ENCODE measurements at places on chromosomes 11 and 22.

DNA sequence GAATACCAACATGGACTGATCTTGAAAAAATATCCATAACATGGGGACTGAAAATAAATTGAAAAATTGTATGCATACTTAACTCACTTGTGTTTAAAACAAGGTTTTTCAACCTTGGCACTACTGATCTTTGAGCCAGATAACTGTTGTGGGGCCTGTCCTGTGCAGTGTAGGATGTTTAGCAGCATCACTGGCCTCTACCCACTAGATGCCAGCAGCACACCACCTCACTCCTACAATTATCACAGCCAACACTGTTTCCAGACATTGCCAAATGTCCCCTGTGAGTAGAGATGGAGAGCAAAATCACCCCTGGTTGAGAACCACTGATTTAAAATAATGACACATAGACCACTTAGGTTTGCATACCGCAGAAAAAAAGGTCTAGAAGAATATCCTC lies 45.0 kb upstream of the SLC1A2 start:
- no peak for DNase-seq

DNA sequence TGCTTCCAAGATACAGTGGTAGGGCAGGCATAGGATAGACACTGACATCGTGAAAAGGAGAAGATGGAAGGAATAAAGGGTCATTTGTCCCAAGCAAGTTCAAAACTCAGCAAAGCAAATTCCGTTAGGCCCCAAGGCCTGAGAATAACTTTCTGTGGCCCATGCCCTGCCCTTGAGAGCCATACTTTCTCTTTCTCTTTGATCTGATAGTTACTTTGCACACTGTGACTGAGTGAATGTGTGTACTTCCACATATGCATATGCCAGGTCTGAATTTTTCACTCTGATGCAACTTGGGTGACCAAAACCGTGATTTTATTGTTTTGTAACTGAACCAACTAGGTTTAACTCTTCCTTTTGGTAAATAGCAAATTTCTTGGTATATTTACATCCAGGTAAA lies 371.5 kb downstream of the RAB38 start:
- DNase-seq = no peak

DNA sequence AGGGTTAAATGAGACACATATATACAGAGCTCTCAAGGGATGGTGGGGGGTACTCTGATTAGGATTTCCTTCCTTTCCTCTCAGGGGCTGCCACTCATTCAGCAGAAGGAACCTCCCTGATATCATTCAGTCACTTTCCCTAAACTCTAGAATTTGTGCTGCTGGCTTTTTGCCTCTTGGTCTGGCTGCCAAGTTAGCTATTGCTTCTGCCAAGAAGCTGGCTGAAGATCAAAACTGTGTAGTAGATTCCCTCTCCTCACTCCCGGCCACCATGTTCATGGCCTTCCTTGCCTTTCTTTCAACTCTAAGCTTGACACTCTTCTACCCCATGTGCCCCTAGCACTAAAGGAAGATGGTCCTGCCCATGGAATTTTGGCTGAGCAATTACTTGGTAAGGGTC lies 18.7 kb downstream of the SLC6A5 start:
- DNase-seq = no peak

DNA sequence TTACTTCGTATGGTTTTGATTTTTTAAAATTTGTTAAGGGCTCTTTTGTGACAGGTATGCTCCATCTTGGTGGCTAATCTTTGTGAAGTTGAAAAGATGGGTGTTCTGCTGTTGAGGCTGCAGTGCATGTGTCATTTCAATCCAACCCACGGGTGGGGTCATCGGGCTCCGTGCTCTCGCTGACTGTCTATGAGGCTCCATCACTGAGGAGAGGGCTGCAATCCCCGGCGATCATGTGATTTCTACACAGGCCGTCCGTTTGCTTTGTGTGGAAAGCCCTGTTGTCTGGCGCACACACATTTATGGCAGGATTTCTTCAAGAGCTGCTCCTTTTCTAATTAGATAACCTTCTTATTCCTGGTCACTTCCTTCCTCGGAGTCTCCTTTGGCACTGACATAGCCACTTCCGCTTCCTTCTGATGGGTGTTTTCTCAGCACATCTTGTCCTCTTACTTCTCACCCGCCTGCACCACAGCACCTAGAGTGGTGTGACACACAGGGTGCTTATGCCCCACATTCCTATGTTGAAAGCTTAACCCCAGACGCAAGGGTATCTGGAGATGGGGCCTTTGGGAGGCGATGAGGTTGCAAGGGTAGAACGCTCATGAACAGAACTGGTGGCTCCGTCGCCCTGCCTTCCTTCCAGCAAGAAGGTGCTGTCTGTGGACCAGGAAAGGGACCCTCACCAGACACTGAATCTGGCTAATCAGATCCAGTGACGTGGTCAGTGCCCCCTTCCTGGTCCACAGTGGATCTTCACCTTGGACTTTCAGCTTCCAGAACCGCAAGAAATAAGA lies 9.4 kb downstream of the MOB2 start:
- no peak for DNase-seq

DNA sequence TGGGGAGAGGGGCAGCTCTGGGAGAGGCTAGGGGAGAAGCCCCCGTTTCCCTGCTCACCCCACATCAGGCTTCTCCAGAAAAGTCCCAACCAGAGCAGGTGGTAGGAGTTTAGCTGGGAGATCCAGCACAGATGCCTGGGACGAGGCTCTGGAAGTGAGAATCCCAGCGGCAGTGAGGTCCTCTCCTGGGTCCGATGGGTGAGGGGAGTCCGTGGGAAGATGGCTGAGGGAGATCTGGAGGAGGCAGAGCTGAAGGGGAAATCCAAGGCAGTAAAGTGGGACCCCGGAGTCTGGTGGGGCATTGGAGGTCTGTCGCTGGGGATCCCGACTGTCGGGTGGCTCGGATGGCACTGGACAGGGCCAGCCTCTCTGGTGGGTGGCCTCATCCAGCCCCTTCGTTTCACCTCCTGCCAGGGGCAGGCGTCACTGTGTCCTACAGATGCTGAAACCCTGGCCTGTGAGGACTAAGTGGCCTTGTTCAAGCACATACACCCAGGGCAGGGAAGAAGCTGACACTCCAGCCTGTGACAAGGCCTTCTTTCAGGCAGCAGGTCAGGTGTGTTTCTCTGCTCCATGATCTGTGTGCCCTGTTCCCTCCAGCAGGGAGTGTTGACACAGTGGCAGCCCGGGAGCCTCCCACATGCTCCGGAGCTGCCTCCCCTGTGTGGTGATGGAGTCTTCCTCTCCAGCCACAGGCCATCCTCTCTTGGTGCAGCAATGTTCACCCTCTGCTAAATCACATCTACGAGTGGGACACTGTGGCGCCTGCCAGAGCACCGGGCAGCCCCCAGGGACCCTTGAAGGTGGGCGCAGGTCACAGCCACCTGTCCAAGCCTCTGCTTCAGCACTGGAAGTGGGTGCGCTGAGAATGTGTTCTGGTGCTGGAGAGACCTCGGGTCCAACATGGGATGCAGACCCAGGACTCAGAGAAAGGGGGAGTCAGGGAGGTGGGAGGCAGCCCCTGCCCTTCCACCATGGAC lies 850.8 kb downstream of the BRD1 start:
- DNase-seq = no peak

GRCh38 chr11:103898065-103898464 lies 138.4 kb upstream of the DDI1 start:
- DNase-seq = no peak

DNA sequence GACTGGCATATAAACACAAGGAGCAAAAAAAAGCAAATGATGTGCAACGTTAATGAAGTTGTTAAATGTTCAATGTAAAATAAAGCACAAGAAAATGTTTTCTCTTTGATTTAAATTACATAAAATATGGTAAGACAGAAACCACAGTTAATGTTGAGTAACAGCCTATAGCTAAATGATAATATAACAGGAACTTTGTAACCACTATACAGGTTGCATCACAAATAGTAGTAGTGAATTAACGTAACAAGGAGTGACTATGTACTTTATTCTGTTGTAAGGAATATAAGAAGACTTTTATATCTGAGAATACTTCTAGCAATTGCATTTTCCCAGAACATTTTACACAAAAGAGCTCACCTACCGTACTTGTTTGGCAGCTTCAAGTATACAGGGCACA lies 16.9 kb downstream of the SAAL1 start:
- DNase-seq = no peak

GRCh38 chr11:33172345-33172744 lies 11.1 kb upstream of the CSTF3 start:
- no peak for DNase-seq

DNA sequence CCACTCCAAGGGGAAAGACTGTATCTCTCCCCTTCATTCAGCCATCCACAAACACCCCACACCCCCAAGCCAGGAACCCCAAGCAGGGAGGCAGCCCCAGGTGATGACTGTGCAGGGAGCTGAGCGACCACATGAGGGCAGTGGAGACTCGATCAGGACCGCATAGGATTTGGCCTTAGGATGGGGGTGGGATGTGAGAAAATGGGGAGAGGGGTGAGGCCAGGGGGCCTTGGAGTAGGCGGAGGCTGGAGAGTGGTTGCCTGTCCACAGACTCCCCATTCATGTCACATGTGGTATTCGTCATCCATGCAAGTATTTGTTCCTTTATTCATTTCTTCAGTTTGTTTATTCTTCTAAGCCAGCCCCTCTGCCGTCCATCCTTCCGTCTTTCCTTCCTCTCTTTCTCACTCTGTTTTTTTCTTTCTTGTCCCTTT lies 2.7 kb upstream of the RHOD start:
- no peak for DNase-seq

DNA sequence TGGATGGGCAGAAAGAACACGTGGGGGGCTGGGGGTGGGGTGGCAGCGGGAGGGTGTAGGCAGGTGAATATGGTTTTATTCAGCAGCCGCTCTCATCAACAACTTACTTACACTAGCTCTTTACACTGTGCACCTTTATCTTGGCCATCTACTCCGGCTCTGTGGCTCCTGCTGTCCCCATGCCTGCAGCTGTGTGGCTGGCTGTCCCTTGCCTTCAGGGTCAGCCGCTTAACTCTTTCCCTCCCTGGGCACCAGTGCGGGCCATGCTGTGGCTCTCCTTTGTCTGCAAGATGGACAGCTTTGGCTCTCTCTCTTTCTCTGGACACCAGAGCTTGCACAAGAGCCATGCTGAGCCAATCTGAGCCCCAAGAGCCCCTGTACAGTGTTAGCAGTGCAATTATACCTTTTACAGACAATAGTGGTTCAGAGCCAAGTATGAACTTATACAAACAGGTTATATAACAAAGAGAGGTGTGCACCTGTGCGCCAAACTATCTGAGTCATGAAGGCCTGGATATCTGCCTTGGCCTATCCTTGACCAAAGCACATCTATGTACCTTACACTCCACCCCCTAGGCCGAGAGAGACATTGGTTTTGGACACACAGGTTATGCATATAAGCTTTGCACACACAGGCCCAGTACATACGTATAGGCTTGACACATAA lies 94.3 kb upstream of the CTSC start:
- DNase-seq = no peak

GRCh38 chr11:12218909-12219308 lies 108.5 kb downstream of the MICAL2 start:
- no peak for DNase-seq

DNA sequence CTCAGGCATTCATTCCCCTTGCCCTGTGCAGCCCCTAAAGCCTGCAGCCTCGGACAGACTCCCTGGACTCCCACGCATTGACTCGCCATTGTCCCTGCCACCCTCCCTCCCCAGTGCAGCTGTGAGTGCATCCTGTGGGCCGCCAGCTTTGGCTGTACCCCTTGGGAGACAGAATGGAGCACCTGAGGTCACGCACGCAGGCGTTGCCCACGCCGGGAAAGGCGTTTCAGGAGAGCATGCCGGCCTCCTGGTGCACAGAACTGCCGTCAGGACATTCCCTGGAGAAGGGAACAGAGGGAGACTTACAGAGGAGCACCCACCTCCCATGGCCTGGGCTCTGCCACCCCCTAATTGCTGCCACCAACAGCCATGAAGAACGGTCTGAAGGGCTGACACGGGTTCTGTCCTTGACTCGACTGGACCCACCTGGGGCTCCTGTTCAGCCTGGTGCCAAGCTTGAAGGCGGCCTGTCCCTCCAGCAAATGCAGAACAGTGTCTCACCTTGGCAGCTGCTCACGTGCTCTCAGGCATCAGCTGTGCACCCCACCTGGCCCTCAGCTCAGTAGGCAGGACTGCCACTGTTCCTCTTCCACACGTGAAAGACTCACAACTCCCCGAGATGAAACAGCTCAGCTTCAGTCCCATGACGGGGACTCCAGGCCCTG lies 503.8 kb downstream of the BRD1 start:
- DNase-seq = no peak

DNA sequence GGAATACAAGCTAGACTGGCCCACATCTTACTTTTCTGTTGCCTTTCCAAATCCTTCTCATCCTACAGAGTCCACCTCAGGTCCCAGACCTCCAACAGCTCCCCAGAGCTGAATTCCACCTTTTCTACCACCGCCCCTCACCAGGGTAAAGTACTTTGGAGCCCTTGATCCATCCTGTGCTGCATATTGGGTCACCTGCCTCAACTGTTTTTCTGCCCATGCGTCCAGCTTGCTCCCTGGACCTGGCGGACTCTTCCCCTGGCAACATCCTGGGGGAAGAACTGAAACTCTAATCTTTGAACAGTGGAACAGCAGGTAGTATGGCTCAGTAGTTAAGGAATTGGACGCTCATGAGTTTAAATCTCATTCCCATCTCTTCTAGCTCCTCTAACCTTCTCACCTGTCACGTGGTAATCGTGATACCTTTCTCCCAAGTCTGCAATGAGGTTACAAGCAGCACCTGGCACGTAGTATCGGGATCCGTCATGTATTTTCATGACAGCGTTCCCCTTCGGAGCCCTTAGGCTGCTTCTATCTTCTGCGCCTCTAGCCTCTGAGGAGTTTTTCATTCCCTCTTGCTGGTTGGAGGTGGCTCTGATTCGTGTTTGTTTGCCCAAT lies 98.1 kb downstream of the CEP164 start:
- no peak for DNase-seq

DNA sequence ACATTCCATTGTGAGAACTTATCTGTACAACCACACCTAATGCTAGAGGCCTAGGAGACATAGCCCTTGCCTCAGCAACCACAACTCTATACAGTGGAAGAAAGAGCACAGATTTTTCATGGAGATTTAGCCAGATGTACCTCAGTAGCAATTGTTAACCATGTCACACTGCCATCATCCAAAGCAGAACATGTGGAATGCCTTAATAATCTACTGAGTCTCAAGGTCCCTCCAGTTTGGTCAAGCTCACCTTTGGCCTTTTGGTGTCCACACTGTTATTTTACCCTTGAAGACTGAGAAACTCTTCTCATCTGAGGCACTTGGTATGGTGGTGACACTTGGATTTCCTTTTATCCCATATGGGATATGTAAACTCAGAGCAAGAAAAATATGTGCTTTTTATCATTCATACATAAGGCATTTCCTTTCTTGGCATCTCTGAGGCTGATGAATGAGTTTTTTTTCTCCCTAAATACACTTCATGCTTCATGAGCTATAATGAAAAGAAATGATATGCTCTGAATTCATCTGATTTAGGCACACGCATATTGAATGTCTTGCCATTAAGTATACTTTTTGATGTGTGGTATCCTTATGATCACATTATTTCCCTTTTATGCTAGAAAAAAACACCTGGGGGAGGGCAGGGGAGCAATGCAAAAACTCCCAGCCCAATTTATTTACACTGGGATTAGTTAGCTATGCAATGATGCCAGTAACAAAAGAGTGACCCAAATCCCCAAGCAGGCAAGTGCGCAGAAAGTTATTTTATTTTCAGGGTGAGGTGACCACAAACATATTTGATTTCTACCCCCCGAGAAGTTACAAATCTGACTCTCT lies 63.3 kb upstream of the ME3 start:
- no peak for DNase-seq

All from stimulated activated CD8-positive, alpha-beta memory T cell treated with anti-CD3 and anti-CD28 coated beads, Interleukin-7, amount 100 ng/mL, for 1 hour (primary cell).